ENCODE measurements at places on chromosomes 5 and 9. TPM values are rescaled to one million over a fixed set of nuclear protein-coding genes. Genes with fewer than 3 reads are reported as not detected.

DNA sequence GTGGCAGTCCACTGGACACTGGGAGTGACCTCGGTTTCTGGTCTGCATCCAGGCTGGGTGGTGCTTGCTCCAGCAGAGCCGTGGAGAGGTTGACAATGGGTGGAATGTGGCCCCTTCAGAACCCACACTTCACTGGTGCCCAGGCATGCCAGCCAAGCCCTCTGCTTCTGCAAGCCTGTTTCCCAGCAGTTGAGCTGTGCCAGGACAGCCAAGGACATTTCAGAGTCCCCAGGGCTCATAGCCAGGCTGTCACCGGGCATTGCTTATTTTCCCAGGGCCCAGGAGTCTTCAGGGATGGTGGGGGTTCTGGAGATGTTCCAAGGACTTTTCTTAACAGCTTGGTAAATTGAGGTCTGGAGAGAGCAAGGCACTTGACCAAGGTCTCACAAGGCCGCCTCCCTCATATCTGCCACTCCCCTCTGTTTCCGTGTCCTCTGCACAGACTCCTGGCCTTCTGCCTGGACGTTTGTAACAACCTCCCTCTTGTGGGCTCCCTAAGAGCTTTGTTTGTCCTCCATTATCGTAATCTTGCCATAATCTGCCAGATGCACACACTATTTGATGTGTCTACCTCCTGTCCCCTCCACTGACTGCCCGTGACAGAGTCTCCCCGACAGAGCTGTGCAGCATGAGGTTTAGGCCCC lies 3.8 kb upstream of the NDST1 start:
- H3K4me1 ChIP-seq: no peaks in the 10 kb centered on the region
- H3K4me3 ChIP-seq: no peak overlapping the region
- H3K27me3 ChIP-seq: peaks cover 1% of the 10 kb centered on the region
- no peak for DNase-seq

GRCh38 chr5:14016549-14016948 lies 72.1 kb upstream of the DNAH5 start:
- peaks cover 10% of the 10 kb centered on the region for H3K27me3 ChIP-seq
- H3K4me1 ChIP-seq: no peaks in the 10 kb centered on the region
- no peak for DNase-seq
- no peak overlapping the region for H3K27ac ChIP-seq

DNA sequence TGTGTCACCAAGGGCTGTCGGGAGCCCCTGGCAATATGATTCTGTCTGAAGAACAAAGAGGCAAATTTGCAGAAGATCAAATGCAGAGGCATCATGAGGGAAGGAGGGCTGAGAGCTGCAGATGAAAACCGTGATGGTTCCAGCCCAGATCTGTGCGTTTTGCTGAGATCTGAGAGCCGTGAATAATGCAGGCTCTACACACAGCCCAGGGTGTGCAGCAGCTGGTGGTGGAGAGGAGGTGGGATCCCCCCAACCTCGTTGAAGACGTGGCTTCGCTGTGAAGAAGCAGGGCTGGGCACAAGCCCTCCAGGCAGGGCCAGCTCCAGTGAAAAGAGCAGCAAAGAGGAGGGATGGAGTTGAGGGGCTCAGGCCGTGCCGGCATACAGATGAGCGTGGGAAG lies 75.5 kb downstream of the TSPAN17 start:
- no peaks in the 10 kb centered on the region for H3K36me3 ChIP-seq
- DNase-seq: no peak
- H3K4me3 ChIP-seq: no peak overlapping the region
- peaks cover 42% of the 10 kb centered on the region for H3K27me3 ChIP-seq
- peaks cover 4% of the 10 kb centered on the region for H3K4me1 ChIP-seq

GRCh38 chr5:142323480-142324135 lies 1.2 kb downstream of the SPRY4 start:
- peak overlapping the region; percentile 93 for H3K4me3 ChIP-seq
- H3K36me3 ChIP-seq: no peaks in the 10 kb centered on the region
- H3K4me1 ChIP-seq: peaks cover 55% of the 10 kb centered on the region
- no peak for DNase-seq

- H3K27me3 ChIP-seq: peaks cover 6% of the 10 kb centered on the region
- no peaks in the 10 kb centered on the region for H3K36me3 ChIP-seq
- peaks cover 12% of the 10 kb centered on the region for H3K4me1 ChIP-seq
- DNase-seq: no peak
- no peak overlapping the region for H3K27ac ChIP-seq
These were observed 55.1 kb downstream of the WHRN start for GRCh38 chr9:114450181-114450580.

DNA sequence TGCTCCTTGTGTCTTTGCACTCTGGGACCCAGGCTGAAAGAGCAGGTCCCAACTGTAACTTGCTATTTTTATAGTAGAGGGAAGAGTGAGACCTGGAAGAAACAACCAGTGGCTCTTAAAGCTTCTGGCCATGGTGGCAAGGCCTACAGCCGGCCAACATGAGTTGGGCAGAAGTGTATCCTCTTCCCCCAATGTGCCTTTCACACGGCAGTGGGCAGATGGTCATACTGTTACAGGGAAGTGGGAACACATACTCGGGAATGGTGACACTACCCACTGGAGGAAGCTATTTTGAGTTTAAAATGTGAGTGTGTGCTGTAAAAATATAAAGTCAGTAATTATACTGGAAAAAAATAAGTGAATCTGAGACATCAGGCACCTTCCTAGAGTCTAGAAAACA lies 116.0 kb downstream of the MVB12B start:
- H3K27me3 ChIP-seq: peaks cover 9% of the 10 kb centered on the region
- H3K4me1 ChIP-seq: peaks cover 5% of the 10 kb centered on the region
- H3K27ac ChIP-seq: no peak overlapping the region
- H3K4me3 ChIP-seq: no peak overlapping the region
- DNase-seq: no peak

- H3K4me1 ChIP-seq: no peaks in the 10 kb centered on the region
- H3K36me3 ChIP-seq: no peaks in the 10 kb centered on the region
- H3K27me3 ChIP-seq: peaks cover 15% of the 10 kb centered on the region
- no peak for DNase-seq
- no peak overlapping the region for H3K27ac ChIP-seq
- H3K4me3 ChIP-seq: no peak overlapping the region
These were observed 269.6 kb downstream of the CEMIP2 start for GRCh38 chr9:71498691-71499090.

DNA sequence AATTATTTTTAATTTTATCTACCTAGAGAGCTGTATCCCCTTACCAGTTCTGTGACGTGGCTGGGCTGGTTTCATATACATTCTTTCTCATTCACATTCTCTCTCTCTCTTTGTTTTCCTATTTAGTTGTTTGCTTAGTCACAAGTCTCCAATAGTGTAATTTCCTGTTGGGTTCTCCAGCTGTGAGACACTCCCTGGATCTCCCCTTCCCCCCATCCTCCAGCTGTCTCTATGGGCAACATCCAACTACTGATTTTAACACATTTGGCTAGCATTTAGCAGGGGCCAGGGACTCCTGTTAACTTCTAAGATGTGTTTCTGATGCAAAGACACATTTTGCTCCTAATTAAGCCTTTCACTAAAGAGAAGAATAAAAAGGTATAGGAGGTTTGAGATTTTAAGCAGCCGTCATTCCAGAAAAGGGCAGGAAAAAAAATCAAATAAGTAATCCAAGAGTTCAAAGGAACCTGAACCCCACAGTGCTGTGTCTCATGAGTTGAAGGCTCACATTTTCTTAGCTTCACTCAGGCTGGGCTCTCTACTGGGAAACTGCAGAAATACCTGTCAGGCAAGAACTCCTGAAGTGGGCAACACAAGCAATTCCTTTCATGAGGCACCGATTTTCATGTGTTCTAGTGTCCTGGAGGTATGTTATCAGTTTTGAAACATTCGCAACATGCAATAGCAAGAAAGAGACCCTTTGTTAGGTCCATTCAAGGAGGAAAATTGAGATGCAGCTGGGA lies 198.7 kb upstream of the C9orf72 start:
- H3K27me3 ChIP-seq: no peaks in the 10 kb centered on the region
- no peaks in the 10 kb centered on the region for H3K36me3 ChIP-seq
- no peak overlapping the region for H3K27ac ChIP-seq
- no peak for DNase-seq

- H3K36me3 ChIP-seq: peaks cover 5% of the 10 kb centered on the region
- no peaks in the 10 kb centered on the region for H3K4me1 ChIP-seq
- no peak overlapping the region for H3K27ac ChIP-seq
- no peak for DNase-seq
These were observed 94.6 kb downstream of the PHF2 start for GRCh38 chr9:93671020-93671338.

DNA sequence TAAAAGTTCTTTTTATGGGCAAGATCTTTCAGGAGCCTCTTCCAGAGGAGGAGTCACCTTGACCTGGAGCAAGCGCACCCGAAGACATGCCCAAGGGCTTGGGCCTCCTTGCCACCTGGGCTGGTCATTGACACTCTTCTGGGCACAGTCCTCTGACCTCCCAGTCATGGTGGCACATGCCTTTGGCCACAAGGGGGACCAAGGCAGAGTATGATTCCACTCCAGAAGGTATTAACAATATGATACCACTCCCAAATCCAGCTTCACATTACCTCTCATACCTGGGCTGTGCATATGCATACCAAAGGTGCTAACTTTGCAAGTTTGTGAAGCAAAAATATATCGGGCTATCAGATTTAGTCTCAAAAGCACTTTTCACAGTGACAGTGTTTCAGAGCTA lies 84.6 kb downstream of the MAST4 start:
- H3K36me3 ChIP-seq: no peaks in the 10 kb centered on the region
- H3K4me3 ChIP-seq: no peak overlapping the region
- H3K27me3 ChIP-seq: peaks cover 18% of the 10 kb centered on the region
- DNase-seq: no peak
- no peaks in the 10 kb centered on the region for H3K4me1 ChIP-seq
- H3K27ac ChIP-seq: no peak overlapping the region

- H3K27me3 ChIP-seq: no peaks in the 10 kb centered on the region
- no peaks in the 10 kb centered on the region for H3K36me3 ChIP-seq
- no peak overlapping the region for H3K4me3 ChIP-seq
- DNase-seq: no peak
- H3K4me1 ChIP-seq: no peaks in the 10 kb centered on the region
These were observed 221.8 kb downstream of the SLC12A2 start for GRCh38 chr5:128305341-128305740.

GRCh38 chr5:179678223-179679013 lies 2.4 kb downstream of the CBY3 start:
- no peaks in the 10 kb centered on the region for H3K27me3 ChIP-seq
- H3K36me3 ChIP-seq: peaks cover 14% of the 10 kb centered on the region
- peak overlapping the region; percentile 99 for H3K4me3 ChIP-seq
- peak overlapping the region; percentile 98 for H3K27ac ChIP-seq
- peaks cover 21% of the 10 kb centered on the region for H3K4me1 ChIP-seq

GRCh38 chr9:71928806-71929205 lies 17.4 kb downstream of the C9orf85 start:
- H3K4me1 ChIP-seq: no peaks in the 10 kb centered on the region
- no peaks in the 10 kb centered on the region for H3K27me3 ChIP-seq
- DNase-seq: no peak
- peaks cover 6% of the 10 kb centered on the region for H3K36me3 ChIP-seq
- H3K4me3 ChIP-seq: no peak overlapping the region
- no peak overlapping the region for H3K27ac ChIP-seq

DNA sequence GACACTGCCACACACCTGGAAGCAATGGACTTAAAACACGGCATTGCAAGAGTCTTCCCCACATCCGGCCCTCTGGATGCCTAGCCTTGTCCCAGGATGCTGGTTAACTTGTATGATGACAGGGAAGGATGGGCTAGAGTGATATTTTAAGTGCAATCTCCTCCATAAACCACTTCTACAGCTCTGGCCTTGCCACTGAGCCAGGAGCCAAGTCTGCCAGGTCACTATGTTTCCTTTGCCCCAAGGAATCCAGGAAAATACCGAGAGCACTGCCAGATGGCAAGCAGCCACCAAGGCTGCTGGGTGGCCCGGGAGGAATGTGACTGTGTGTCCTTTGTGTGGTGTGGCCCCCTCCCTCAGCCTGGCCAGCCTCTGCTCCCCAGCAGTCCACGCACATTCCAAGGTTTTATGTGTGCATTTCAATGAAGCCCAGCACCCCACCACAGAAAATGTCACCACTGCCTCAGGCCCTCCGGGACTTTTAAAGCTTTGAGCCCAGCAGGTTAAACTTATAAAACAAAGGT lies 106.0 kb downstream of the FRMD3 start:
- no peaks in the 10 kb centered on the region for H3K4me1 ChIP-seq
- no peaks in the 10 kb centered on the region for H3K27me3 ChIP-seq
- no peak overlapping the region for H3K4me3 ChIP-seq
- no peaks in the 10 kb centered on the region for H3K36me3 ChIP-seq
- H3K27ac ChIP-seq: no peak overlapping the region
- no peak for DNase-seq

GRCh38 chr5:133469252-133469651 lies 143.1 kb downstream of the FSTL4 start:
- no peak for DNase-seq
- no peak overlapping the region for H3K4me3 ChIP-seq
- H3K36me3 ChIP-seq: no peaks in the 10 kb centered on the region
- peaks cover 6% of the 10 kb centered on the region for H3K27me3 ChIP-seq

GRCh38 chr9:35859310-35859989 lies 10.8 kb downstream of the OR13J1 start:
- H3K27ac ChIP-seq: no peak overlapping the region
- no peaks in the 10 kb centered on the region for H3K36me3 ChIP-seq
- DNase-seq: no peak
- H3K27me3 ChIP-seq: peaks cover 6% of the 10 kb centered on the region
- no peak overlapping the region for H3K4me3 ChIP-seq

DNA sequence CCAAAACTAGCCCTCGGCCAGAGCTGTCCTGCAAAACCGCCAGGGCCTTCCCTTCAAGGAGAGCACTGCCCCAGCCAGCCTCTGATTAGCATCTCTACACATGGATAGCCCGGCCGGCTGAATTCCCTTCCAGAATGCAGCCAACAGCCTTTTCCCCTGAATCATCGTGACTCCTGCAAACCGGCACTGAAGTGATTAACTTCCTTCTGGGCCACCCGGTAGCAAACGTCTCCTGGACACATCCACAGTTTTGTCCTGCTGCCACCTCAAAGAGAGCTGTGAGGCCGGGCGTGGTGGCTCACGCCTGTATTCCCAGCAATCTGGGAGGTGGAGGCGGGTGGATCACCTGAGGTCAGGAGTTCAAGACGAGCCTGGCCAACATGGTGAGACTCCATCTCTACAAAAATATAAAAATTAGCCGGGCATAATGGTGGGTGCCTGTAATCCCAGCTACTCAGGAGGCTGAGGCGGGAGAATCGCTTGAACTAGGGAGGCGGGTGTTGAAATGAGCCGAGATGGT lies 21.1 kb upstream of the EEIG1 start:
- peaks cover 8% of the 10 kb centered on the region for H3K4me1 ChIP-seq
- no peak for DNase-seq
- H3K27me3 ChIP-seq: peaks cover 13% of the 10 kb centered on the region
- no peak overlapping the region for H3K27ac ChIP-seq

Gene ARID3C
- not detected for total RNA-seq

Gene TRIM41
- total RNA-seq: 31.8 TPM

Gene KIF3A
- total RNA-seq: 58.5 TPM

Gene FGF1
- 0.08 TPM for total RNA-seq

Gene LVRN
- not detected for total RNA-seq
